AG09319 (cell line): ENCODE measurements at places on chromosomes 7 and 10.

GRCh38 chr7:129394982-129395914 is 39.0 kb upstream of the STRIP2 start:
- DNase-seq, result no peak

GRCh38 chr10:97886286-97886685 is 36.6 kb downstream of the GOLGA7B start:
- DNase-seq, result no peak

GRCh38 chr7:7739204-7740036 is 21.0 kb upstream of the RPA3 start:
- no peak for DNase-seq

GRCh38 chr7:93948873-93949272 is 27.3 kb downstream of the GNG11 start:
- DNase-seq, result no peak

DNA sequence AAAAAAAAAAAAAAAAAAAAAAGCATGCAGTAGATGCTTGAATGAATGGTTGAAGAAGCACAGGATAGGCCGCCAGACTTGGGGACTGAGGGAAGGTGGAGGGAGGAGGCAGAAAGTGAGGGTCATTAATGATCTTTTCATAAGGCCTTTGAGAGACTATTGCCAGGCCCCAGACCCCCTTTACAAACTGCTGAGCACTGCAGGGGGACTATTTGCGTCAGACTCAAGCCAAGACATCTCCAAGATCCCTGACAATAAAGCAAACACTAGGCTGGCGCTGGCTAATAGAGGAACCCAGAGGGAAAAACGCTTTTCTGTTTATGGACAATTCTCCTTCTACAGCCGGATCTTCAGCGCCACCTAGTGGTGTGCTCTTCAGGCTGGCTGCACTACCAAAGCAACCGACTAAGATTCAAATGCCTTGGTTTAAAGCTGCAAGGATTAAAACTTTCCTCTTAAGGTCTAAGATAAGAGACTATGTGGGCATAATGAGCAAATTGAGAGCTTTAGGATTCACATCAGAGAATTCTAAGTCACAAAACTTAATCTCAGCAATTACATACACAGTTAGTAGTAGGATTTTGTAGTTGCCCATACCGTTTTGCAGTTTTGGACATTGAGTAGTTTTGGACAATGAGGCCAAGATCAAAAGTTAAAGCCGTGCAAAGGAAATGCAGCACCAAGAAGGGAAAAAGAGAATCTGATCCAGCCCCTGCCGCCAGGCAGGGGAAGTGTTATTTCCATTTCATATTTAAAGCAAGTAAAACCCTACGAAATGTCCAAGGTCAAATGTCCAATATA is 17.9 kb upstream of the AGK start:
- DNase-seq, result peak; percentile 43

- DNase-seq, result no peak
Measured at GRCh38 chr10:17444388-17444714, 10.0 kb downstream of the ST8SIA6 start.

- DNase-seq, result no peak
Measured at GRCh38 chr7:20828947-20829346, 42.3 kb upstream of the SP8 start.

GRCh38 chr10:112735041-112735695 is 214.9 kb upstream of the TCF7L2 start:
- DNase-seq, result peak; percentile 30

- DNase-seq, result no peak
Measured at GRCh38 chr10:44939691-44940401, 19.8 kb upstream of the RASSF4 start.

- no peak for DNase-seq
Measured at GRCh38 chr7:28629216-28629842, 217.0 kb downstream of the CREB5 start.

DNA sequence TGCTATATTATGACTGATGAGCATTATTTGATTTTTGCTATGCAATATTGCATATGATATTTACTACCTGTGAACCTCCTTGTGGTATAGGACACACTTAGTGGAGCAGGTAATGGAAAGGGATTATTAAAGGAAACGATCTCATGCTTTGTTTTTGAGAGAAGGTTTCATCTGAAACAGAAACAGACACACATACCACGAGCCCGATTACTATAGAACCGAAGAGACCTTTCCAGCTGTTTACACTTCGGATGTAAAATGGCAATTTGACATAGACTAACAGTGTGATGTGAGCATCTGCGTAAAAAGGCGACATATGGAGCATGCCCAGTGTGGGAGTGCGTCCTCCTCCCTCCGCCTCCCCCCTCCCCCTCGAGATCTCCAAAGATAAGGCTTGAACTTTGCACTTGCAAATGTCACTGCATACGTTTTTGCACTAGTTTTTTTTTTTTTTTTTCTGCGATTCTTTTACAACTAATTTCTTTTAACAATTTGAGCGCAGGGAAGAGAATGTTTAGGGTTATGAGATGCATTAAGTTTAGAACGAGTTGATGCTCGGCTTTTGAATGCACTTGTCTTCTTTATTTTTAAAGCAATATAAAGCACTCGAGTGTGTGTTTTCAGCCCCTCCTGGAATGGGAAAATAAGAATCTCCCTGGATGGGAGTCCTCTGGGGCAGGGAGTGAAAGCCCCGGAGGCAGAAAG is 251.0 kb downstream of the NSUN6 start:
- DNase-seq, result no peak

- DNase-seq, result no peak
Measured at GRCh38 chr10:131016556-131016955, 295.0 kb downstream of the TCERG1L start.

GRCh38 chr10:92569071-92569470 is 4.8 kb downstream of the IDE start:
- no peak for DNase-seq

DNA sequence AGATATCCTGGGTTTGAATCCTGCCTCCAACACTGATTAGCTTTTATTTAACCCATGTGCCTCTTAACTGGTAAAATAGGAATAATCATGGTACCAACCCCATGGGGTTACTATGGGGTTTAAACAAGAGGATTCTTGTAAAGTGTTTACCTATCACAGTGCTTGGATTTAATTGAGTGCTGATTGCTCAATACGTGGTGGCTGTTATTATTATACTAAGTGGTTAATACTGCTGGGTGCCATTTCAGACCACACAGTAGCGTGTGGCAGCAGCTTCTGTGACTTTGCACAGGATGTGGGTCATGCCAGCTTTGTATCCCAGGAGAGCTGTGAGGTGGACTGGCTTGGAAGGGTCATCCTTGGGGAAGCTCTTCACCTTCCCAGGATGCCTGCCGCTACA is 177.2 kb downstream of the SEC23IP start:
- no peak for DNase-seq

DNA sequence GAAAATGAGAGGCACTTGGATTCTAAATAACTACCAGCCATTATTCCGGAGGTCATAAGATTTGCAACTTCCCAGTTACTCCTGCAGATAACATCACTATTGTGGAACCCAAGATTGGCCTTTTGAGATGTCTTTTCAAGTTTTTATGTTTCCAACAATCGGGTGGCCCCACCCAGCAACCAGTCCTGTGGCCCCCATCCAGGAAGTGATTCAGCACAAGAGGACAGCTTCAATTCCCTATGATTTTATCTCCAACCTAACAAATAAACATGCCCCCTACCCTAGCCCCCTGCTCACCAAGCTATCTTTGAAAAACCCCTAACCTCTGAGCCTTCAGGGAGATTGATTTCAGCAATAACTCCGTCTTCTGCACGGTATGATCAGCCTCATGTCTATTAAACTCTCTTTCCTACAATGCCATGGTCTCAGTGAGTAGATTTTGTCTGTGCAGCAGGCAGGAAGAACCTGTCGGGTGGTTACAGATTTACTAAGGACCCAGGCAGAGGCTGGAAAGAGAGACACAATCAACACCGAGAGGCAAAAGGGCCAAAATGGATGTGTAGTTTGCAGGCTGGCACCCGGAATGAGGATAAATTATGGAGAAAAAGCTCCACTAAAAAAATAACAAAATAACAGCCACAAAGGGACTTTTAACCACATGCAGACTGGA is 83.9 kb upstream of the UNC5B start:
- no peak for DNase-seq

- no peak for DNase-seq
Measured at GRCh38 chr10:10330418-10330817, 687.3 kb upstream of the CELF2 start.

DNA sequence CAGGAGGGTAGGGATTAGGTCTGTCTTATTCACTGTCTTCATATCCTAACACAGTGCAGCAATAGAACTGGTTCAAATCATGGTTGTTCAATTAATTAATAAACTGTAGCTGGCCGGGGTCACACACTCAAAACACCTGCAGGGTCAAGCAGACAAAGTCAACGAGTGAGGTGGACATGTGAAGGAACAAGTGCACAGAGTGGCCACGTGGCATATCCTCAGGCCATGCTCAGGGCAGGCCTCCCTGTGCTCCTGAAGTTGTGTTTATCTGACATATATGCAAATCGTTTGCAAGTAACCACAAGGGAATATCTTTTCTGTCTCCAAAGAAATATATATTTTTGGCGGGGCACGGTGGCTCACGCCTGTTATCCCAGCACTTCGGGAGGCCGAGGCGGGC is 98.5 kb upstream of the ZMIZ1 start:
- no peak for DNase-seq

DNA sequence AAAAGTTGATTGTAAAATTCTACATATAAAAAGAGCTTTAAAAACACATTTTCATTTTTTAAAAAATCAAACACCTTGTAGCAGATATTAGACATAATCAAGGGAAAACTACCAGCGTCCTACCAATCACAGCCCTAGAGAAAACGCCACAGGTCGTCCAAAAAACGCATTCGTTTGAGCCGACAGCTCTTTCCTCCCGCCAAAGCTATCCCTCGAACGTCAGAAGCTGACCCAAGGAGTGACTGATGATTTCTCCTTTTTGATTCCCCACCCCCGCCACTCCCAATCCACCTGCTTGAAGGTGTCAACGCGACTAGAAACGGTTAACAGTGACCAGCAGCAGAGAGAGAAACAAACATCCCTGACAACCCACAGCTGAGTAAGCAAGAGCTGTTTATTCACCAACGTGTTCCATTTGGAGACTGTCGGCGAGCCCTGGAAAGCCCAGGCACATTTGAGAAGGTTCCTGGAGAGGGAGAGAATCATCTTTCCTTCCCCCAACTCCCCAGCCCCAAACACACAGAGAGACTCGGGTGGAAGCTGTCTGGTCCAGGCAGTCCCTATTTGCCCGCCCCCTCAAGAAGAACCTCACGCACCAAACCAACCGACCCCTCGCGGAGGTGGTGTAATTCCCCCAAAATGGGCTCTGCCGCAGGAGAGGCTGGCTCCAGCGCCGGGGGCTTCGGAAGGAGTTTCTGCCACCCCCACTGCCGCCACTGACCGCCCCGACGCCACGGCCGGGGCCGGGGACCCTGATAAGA is 622 bp downstream of the CPEB3 start:
- DNase-seq, result peak; percentile 4

- DNase-seq, result no peak
Measured at GRCh38 chr7:105284014-105284413, 104.7 kb downstream of the SRPK2 start.

GRCh38 chr10:927131-927530 is 4.4 kb downstream of the LARP4B start:
- DNase-seq, result no peak

DNA sequence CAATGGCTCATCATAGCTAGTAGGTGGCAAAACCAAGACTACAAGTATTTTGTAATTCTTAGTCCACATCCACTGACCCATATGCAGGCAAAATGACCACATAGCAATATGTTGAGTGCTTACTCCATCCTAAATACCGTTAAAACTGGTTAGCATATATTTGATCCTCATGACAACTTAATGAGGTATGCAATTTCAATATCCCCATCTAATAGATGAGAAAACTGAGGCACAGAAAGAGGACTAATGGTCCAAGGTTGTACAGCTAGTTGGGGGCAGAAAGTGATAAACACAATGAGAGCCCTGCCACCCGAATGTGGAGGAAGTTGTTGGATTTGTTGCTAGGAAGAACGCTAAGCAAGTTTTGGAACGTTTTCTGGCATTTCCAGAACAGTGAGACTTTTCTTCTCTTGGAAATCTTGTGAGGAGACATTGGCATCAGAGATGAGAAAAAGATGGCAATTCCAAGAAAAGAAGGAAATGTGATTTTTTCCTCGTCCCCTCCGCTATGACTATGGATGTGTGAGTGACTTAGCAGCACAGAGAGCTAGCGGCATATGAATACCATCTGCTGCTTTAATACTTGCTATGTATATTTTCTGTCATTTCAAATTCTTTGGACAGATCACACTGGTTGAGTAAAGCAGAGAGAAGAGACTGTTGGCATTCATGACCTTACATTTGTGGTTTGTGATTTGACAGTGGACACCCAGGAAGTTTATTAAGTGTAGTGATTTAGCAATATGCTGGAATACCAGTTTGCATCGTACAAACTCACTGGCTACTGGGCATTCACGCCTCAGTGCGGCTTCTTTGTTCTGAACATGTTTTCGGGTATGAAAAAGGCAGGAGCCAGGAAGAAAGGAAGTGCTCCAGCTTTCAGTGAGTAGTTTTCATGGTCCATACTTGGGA is 51.5 kb downstream of the NRCAM start:
- DNase-seq, result no peak

DNA sequence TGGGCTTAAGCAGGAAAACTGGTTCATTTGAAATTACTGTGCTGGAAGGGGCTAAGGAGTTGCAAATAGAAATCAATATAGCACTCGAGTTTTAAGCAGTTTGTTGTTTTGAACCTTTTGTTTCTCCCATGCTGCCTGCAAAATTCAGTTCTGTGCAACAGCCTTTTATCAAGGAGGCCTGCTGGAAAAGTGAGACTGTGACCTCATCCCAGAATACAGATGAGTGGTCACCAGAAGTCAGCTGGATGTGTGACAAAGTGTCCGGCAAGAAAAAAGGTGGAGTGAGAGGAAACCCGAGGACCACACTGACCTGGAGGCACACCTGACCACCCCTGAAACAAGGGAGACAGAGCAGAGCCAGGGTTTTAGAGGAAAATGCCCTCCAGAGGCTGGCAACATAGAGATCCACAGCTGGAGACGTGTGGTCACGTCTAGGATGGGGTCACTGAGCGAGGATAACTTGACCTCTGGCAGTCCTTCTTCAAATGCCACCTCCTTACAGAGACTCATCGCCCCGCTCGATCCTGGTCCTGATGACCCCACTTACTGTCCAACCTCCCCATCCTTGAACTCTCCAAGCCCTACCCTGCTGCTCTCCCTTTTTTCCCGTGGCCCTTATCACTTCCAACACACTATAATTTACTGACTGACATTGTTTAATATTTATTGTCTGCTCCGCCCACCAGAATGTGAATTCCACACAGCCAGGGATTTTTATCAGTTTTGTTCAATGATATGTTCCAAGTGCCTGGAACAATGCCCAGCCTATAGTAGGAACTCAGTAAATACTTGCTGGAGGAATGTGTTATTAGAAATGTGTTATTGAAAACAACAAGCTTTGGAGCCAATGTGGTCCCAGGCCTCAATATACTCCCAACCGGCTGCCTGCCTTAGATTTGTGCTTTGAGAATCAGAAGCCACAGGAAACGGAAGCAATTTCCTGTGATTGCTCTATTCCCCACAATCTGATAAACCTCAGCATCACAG is 243.8 kb downstream of the GLI3 start:
- no peak for DNase-seq
